ENCODE measurements at places on chromosomes 7 and 10.

DNA sequence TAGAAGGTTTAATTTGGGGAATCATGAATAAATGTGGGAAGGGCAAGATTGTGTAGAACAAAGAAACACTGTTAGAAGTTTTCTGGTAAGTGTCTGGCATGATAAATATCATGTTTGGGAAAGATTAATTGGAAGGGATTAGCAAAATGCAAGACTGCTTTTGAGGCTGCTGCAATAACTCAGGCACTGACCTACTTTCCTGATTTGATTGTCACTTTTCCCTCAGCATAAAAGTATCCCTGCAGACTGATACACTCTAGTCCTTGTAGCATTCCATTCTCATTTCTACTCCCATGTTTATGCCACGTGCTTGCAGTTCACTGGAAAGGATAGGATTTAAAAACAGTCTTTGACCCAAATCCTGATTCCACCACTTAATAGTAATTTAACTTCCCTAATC is 303.3 kb upstream of the SEMA3A start:
- no peak for DNase-seq
- H3K4me3 ChIP-seq: no peak overlapping the region
- no peaks in the 10 kb centered on the region for H3K36me3 ChIP-seq
- H3K27ac ChIP-seq: no peak overlapping the region
- H3K27me3 ChIP-seq: no peaks in the 10 kb centered on the region

GRCh38 chr10:28719789-28720436 is 42.6 kb downstream of the BAMBI start:
- peaks cover 51% of the 10 kb centered on the region for H3K27me3 ChIP-seq
- DNase-seq: no peak
- no peaks in the 10 kb centered on the region for H3K36me3 ChIP-seq
- H3K4me3 ChIP-seq: no peak overlapping the region

GRCh38 chr7:1536743-1537534 is 6.4 kb downstream of the MAFK start:
- H3K4me3 ChIP-seq: no peak overlapping the region
- H3K36me3 ChIP-seq: no peaks in the 10 kb centered on the region
- H3K27me3 ChIP-seq: no peaks in the 10 kb centered on the region
- peaks cover 25% of the 10 kb centered on the region for H3K4me1 ChIP-seq

DNA sequence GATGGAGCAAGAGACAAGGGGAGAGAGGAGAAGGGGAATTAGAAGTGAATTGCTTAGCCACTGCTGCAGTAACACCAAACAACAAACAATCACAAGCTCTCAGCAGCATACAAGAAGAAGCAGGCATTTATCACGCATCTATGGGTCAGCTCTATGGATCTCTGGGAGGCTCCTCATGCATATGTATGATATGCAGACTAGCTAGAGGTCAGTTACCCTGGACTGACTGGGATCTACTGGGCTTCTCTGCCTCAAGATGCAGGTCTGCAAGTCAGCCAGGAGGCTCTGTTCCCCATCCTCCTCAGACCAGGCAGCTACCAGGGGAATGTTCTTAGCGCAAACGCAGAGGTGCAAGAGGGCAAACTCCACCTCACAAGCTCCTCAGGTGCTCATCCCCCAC is 64.7 kb upstream of the SEM1 start:
- H3K27me3 ChIP-seq: peaks cover 26% of the 10 kb centered on the region
- DNase-seq: no peak
- no peaks in the 10 kb centered on the region for H3K36me3 ChIP-seq
- no peak overlapping the region for H3K27ac ChIP-seq
- H3K4me3 ChIP-seq: no peak overlapping the region

DNA sequence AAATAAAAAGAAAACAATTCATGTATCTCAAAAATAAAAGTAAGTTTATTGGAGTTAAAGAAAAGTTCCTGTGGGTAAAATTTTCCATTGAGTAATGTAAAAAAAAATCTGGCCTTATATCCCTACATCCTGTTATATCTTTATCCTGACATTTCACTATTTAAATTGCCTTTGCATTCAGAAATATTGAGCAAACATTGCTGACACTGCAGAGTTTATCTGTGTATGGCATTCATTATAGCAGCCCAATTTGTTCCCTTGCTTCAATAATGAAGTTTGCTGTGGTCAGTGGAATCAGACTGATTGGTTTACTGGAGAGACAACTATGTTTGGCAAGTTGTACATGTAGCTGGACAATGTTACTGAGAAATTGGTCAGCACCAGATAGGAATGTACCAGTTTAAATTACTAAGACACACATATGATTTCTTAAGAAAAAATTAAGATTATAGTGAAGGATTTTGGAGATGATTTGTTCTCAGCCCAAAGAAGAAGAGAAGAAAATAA is 271.7 kb downstream of the ANKRD7 start:
- DNase-seq: no peak
- no peaks in the 10 kb centered on the region for H3K36me3 ChIP-seq
- no peaks in the 10 kb centered on the region for H3K4me1 ChIP-seq
- no peaks in the 10 kb centered on the region for H3K27me3 ChIP-seq
- H3K4me3 ChIP-seq: no peak overlapping the region
- H3K27ac ChIP-seq: no peak overlapping the region

DNA sequence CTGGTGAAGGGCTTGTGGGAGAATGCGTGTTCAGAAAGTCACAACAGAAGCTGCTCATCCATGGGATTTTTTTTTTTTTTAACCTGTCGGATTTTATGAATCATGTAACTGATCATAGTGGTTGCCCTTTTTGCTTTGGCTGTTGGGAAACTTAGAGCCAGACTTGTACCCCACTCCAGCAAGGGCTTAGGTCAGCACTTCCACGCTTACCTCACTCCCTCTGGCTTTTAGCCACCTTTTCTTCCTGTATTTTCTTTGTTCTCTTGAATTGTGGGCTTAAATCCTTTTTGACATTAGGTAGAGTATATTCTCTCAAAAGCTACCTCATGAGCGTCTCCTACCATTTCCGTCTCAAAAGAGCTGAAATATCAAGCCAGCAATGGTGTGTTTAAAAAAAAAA is 113.6 kb upstream of the BTBD16 start:
- H3K36me3 ChIP-seq: no peaks in the 10 kb centered on the region
- no peak overlapping the region for H3K27ac ChIP-seq
- peaks cover 49% of the 10 kb centered on the region for H3K27me3 ChIP-seq
- no peak overlapping the region for H3K4me3 ChIP-seq
- DNase-seq: no peak

All from naive B cell (primary cell).